Activated CD4-positive, alpha-beta T cell treated with anti-CD3 and anti-CD28 coated beads for 48 hours (primary cell): ENCODE measurements at places on chromosomes 1 and 21.

DNA sequence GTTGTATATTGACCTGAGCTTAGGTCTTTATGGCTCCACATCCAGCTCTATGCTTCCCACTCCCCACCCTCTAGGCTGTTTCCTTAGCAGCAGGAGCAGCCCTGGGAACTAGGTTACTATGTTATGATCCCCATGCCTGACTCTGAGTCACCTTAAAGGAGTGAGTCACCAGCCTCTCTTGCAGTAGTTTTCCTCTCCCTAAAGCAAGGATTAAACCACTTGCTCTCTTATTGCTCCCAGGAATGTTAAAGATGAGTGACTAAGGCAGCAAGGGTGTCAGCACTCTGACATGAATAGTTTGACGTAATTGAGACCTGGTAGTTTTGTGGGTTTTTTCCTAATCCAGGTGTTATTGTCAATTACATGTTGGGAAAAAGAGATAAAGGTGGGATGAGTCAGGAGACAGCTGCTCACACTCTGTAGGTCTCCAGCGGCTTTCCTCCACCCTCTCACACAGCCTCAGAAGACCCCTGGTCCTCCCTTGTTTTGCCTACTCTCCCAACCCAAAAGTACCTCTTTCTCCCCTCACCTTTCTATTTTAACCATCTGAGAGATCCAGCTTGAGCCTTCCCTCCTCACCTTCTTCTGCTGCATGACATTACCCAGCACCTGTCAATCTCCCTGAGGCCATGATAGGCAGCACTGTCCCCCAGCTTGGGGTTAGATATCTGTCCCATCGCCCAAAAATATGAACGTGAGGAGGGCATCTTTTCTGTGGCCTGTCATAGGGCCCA lies 369.1 kb upstream of the VAMP3 start:
- DNase-seq = no peak

DNA sequence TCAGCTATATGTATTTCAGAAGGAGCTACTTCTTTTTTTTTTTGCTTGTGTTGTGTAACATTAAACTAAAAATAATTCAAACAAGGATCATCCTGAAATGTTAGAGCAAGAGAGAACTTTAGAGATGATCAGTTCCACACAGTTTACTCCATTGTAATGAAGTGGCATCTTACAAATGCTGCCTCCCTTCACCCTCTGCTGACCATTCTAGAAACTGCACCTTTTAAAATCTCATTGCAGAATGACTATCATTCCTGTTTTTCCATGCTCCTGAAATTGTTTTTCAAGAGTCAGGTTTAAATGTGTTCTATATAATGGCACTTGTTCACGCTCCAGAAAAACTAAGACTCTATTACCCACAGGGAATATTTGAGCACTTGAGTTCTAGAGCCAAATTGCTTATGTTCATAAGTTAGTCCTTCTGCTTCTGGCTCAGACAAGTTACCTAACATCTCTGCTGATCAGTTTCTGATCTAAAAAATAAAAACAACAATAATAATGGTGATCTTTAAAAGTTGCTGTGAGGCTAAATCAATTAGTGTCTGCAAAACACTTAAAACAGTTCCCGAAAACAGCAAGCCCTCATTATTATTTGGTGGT lies 21.5 kb upstream of the SLC44A5 start:
- DNase-seq = no peak

GRCh38 chr1:240962086-240962485 lies 350.1 kb upstream of the GREM2 start:
- DNase-seq = no peak

GRCh38 chr1:14404862-14405301 lies 193.6 kb upstream of the KAZN start:
- DNase-seq = no peak

DNA sequence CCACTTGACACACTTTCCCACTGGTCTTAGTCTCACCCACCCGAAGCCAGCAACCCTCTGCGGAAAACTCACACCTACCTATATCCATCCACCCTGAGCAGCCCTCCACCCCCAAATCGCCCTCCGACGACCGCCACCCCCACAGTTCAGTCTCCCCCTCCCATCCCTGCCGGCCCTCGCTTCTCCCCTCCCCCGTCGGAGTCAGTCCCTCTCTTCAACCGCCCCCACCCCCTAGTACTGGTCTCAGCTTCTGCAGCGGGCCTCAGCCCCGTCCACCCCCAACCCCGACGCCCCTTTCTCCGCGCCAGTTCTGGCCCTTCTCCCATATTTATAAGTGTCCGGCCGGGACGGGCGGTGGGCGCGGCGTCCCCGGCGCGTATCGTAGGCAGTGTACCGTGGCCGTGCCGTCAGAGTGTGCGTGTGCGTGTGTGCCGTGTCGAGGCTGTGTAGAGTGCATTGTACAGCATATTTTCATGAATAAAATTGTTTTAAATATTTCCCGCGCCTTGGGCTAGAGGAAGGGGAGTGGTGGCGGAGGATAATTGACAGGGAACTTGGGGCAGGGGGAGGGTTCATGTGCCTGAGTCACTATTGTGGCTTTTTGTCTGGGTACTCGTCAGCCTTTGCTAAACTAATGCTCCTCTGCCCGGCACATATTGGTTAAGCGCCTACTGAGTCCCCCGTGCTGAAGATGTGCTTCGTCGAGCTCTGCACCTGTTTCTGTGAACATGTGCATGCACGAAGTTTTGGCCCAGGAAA lies 22.0 kb downstream of the FOXO6 start:
- DNase-seq = peak; percentile 54

GRCh38 chr1:3588395-3588794 lies 22.9 kb downstream of the MEGF6 start:
- DNase-seq = no peak

DNA sequence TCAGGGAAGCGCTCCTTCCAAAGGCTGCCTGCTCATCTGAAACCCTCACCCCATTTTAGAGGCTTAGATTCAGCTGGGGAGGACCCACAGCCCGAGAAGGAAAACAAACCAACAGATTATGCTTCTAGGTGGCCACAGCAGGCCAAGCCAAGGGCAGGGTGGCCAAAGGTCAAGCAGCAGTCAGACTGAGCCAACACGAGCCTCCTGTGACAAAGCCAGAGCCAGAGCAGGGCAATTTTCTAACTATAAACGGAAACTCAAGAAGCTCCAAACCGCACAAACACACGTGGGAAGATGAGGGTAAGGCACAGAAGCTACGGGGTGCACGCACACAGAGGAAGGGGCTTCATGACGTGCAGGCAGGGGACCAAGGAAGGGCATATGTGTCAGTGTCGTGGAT lies 64.1 kb downstream of the PLEKHA6 start:
- no peak for DNase-seq

- DNase-seq = no peak
Observed at GRCh38 chr1:28374297-28374696, 4.8 kb downstream of the PHACTR4 start.

GRCh38 chr1:232630047-232630893 lies at the start of gene SIPA1L2:
Gene SIPA1L2, minus strand, starts transcription at chr1:232630133. Its CDS starts 114,794 bp downstream, at chr1:232515339.
- peak; percentile 89 for DNase-seq

DNA sequence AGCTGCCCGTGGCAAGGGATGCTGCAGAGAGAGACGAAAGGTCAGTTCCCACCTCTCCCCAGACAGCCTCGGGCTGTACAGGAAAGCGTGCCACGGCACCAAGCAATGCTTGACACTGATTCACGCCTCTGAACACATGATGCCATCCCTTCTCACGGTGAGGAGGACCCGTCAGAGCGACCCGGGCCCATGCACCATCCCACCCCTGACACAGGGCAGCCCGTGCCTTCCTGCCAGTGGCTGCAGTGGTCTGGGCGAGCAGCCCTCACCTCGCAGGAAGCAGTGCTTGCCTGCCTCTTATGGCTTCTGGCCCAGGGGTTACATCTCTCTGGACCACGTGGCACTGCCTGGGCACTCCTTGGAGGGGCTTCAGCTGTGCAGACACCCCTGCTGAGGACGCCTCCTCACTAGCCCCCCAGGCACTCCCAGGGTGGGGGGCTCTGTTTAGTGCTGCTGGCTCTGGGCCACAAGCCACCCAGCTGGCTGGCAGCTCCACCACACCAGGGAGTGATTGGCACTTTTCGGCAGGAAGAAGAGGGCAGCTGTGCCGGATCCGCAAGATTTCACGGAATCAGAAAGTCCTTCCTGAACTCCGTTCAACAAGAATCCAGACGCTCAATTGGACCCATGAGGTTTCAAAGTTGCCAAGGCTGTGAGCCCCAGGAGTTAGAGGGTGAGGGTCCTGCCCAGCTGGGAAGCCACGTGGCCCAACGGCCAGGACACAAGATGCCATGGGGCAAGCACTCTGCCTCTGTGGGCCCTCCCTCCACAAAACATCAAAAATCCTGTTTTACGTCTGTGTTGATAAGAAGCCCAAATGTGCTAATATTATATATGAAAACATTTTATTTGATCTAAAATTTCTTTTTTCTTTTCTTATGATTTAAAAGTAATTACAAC lies 34.8 kb upstream of the SLC19A1 start:
- DNase-seq = no peak

GRCh38 chr1:111633736-111634247 lies 14.2 kb downstream of the RAP1A start:
- no peak for DNase-seq

GRCh38 chr1:201543871-201544642 lies 5.1 kb downstream of the NAV1 start:
- DNase-seq = no peak

DNA sequence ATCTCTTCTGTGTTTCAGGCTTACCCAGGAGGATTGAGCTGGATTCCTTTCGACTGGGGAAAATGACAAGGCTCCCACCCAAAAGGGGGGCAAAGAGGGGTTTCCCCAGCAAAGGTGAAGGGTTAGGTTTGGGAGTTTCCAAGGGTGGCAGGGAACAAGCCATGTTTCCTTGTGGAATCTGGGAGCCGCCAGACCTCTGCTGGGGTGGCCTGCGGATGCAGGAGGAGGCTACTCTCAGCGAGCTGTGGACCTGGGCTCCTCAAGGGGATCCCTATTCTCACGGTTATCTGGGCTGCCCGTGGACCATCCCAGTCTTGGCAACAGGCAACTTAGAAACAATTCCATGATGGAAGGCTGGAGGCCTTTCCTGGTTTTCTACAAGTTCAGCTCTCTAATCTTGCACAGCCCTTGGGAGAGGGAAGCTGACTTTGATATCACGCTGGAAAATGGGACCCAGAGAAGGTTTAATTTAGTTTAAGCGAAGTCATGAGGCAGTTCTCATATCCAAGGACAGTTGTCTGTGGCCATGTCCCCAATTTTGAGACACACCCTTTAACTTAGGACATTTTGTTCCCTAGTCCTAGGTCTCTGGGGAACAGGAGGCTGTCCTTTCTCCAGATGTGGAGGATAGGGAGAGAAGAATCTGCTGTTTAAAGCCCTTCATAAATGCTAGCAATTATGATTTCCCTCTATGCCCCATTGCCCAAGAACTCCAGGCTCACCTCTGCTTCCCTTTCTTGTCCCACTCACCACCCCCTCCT lies 24.7 kb upstream of the STUM start:
- DNase-seq = no peak

- DNase-seq = no peak
Observed at GRCh38 chr1:205294934-205295333, 26.6 kb downstream of the NUAK2 start.

DNA sequence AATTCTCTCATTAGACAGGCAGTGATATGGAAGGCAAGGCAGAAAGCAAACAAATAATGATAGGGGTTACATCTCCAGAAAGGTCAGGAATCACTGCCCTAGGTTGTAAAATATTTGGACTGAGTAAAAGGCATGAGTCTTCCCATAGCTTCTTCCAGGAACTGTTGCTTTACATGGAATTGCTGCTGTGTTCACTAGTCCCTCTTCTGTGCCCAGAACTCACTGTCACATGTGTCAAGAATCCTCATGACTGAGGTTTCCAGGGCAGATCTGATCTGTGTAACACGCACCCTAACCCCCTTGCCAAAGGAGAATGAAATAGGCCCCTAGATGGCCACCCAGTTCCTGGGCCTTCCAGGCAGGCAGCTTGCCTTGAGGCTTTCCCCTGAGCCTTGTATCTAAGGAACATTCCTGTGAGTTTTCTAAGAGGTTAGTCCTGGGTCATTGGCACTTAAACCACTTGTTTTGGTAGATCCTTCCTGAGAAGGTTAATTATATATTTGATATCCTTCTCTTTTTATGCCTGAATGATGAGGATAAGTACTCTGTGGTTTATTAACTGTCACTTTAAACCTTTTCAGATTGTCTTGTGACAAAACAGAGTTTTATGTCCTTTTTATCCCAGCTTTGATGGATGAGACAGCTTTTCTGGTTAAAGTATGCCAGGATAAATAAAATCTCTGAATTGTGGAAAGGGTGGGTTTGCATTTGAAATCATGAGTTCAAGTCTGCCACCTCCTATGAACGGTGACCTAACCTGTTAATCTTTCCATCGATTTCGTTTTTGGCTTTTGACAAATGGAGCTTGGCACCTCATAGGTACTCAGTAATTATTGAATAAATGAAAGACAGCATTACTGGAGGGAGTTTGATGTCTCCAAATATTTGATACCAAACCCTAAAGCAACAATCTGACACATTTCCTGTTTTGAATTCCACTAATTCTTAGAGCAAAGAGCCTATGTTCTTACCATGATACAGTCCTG lies 163.3 kb downstream of the DHRS3 start:
- no peak for DNase-seq

GRCh38 chr21:39098696-39099200 lies 84.5 kb downstream of the PSMG1 start:
- DNase-seq = no peak

GRCh38 chr21:45084121-45084520 lies 9.7 kb downstream of the ADARB1 start:
- peak; percentile 29 for DNase-seq

DNA sequence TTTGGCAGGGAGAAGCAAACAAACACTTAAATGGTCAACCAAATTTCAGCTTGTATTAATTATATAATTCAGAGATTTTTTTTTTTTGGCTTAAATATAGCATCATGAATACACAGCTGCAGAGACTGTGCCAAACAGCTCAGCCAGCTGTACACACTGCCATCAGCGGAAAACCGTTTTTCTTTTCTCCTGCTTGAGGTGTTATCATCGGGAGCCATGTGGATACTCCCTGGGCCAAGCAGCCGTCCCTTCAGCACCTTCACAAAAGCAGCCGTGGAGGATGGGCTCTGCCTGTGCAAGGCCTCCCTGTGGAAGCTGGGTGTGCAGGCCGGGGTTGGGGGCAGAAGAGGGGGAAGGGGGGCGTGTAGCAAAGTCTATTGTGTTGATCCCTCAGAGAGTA lies 85.0 kb downstream of the NUF2 start:
- DNase-seq = no peak

DNA sequence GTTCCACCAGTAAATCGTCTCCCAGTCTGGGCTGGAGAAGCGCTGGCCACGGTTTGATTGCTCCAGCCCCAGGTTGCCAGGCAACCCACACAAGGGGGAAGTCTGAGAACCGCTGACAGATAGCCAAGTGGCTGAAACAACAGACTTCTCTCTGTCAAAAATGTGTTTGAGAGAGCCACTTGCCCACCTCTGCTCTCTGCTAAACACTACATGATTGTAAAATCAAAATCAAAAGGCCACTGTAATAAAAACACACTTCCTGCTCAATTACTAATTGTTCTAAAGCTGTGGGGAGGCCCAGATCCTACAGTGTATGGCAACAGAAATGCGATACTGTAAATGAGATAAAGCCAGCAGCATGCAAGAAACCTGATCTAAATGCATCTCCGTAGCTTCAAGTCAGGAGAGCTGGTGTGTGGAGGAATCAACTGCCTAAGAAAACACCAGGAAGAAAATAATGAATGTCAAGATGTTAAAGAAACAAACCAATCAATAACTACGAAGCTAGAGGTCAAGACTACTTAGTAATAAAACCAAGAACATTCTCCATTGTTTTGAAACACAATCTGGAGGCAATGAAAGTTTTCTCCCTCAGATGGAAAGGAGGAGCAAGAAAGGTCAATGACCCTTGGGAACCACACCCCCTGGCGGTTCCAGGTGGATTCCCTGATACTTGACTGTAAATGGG lies 121.2 kb downstream of the SLC45A1 start:
- DNase-seq = no peak

- DNase-seq = no peak
Observed at GRCh38 chr21:16205527-16205926, 475.7 kb downstream of the USP25 start.
